Mesenchymal stem cell (in vitro differentiated cells and primary cell): ENCODE measurements at places on chromosomes 1 and 21.
A peak's percentile ranks its signal among the peaks of the same experiment; 100 is the strongest.

DNA sequence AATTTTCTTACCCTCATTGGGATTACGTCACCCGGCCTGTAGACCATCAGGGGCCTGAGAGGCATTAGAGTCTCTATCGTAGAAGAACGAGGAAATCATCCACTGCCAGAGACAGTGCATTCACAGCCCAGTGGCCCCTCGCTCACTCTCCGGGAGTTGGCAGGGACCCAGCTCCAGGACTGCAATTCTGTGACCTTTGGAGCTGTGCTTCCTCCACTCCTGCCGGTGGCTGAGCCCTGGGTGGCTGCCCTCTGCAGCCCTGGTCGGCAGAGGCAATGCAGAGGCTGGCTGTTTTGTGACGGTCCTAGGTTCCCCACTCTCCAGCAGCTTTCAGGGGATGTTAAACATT lies 12.7 kb downstream of the SLC37A1 start:
- H3K27ac ChIP-seq: no peak overlapping the region
- H3K36me3 ChIP-seq: no peaks in the 10 kb centered on the region
- H3K27me3 ChIP-seq: no peaks in the 10 kb centered on the region
- H3K4me3 ChIP-seq: no peak overlapping the region
- no peak for DNase-seq

DNA sequence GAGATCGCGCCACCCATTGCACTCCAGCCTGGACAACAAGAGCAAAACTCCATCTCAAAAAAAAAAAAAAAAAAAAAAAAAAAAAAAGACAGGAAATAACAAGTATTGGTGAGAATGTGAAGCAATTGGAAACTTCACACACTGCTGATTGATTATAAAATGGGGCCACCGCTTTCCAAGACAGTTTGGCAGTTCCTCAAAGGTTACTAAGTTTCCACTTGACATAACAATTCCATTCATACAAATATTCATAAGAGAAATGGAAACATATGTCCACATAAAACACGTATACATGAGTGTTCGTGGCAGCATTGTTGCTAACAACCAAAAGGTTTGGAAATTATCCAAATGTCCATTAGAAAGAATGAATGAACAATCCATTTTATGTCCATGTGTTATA lies 26.3 kb downstream of the USP24 start:
- H3K4me3 ChIP-seq: no peak overlapping the region
- DNase-seq: no peak
- H3K36me3 ChIP-seq: no peaks in the 10 kb centered on the region
- H3K27ac ChIP-seq: no peak overlapping the region
- H3K27me3 ChIP-seq: no peaks in the 10 kb centered on the region

DNA sequence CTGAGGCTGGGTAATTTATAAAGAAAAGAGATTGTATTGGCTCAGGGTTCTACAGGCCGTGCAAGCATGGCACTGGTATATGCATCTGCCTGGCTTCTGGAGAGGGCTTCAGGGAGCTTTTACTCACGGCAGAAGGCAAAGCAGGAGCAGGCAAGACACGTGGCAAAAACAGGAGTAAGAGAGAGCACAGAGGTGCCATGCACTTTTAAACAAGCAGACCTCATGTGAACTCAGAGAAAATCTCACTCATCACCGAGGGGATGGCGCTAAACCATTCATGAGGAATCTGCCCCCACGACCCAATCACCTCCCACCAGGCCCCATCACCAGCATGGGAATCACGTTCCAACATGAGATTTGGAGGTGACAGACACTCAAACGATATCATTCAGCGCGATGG lies 400.7 kb upstream of the RUNX1 start:
- no peak overlapping the region for H3K27ac ChIP-seq
- H3K27me3 ChIP-seq: no peaks in the 10 kb centered on the region
- H3K4me1 ChIP-seq: no peaks in the 10 kb centered on the region
- no peak overlapping the region for H3K4me3 ChIP-seq

DNA sequence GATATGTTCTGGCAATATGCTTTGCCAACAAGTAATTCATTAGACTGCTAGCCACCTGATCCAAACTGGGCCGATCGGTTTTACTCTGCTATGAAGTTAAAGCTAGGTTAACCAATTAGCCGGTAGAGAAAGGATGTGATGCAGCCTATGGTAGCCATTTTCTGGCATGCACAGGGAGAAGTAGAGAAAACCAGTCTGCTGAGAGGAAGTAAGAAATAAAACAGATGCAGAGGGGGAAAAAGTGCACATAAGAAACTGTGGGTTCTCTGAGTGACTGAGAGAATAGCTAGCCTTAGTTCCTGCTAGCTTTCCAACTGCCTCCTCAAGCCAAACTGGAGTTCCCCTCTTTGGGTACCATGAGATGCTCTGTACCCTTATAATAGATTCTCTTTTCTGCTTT lies 52.8 kb downstream of the ARID4B start:
- no peak for DNase-seq
- peaks cover 7% of the 10 kb centered on the region for H3K4me1 ChIP-seq
- H3K27ac ChIP-seq: no peak overlapping the region
- H3K27me3 ChIP-seq: no peaks in the 10 kb centered on the region

DNA sequence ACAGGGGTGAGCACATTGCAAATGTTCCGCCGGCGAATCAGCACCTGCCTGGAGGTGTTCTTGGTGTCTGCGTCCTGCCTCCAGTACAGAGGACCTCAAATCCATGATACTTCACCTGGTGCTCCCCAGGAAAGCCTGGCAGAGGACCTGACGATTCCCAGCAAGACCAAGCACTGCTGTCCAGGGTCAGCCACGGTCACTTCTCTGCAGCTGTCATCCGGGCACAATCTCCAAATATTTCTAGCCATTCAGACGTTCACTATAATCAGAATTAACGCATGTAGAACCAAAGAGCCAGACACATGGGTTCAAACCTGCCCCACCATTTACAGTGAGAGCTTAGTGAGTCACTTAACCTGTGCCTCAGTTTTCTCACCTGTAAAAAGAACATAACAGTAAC lies 74.5 kb downstream of the CLIC6 start:
- no peak overlapping the region for H3K4me3 ChIP-seq
- DNase-seq: no peak
- no peak overlapping the region for H3K27ac ChIP-seq
- H3K27me3 ChIP-seq: no peaks in the 10 kb centered on the region
- peaks cover 14% of the 10 kb centered on the region for H3K4me1 ChIP-seq

DNA sequence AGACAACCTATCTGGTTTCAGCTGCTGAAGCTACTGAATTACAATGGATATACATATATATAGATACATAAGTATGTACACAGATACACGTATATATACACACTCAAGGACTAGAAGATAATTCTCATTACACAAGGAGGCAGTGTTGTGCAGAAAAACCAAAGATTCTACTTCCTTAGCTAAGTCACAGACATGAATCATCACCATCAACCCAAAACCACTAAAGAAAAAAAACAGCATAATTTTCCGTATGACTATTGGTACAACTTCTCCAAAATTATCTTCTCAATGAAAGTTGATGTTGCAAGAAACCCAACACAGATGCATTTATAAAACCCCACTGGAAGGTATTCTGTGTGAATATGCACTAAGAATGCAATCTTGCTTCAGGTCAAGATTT lies 36.8 kb upstream of the RPF1 start:
- no peaks in the 10 kb centered on the region for H3K4me1 ChIP-seq
- no peak overlapping the region for H3K4me3 ChIP-seq
- H3K36me3 ChIP-seq: no peaks in the 10 kb centered on the region
- peak; percentile 85 for DNase-seq
- no peak overlapping the region for H3K27ac ChIP-seq

DNA sequence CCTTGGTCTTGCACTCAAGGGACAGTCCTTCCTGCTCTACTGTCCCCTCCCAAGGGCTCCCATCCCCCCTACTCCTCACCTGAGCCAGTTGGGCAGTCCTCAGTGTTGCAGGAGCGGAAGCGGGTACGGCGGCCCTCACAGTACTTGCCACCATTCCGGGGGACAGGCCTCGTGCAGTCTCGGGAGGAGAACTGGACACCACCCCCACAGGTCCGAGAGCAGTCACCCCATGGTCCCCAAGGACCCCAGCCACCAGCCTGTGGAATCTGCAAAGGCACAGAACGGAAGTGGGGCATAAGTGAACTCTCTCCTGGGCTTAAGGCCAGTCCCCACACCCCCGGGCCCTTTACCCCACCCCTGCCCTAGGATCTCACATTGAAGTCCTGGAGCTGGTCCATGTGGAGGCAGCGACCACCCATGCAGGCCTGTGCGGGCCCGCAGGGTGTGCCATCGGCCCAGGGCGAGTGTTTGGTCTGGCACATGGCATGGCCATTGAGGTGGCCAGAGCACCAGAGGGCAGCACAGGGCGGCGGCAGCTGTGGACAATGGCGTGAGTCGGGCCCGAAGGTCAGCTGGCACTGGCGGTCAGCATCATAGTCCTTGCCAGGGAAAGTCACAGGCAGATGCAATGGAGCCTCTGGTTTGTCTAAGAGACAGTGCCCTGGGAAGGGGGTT lies 5.2 kb downstream of the ADAMTS4 start:
- no peak overlapping the region for H3K27ac ChIP-seq
- no peak for DNase-seq
- no peaks in the 10 kb centered on the region for H3K27me3 ChIP-seq
- H3K4me3 ChIP-seq: no peak overlapping the region
- peaks cover 8% of the 10 kb centered on the region for H3K4me1 ChIP-seq

DNA sequence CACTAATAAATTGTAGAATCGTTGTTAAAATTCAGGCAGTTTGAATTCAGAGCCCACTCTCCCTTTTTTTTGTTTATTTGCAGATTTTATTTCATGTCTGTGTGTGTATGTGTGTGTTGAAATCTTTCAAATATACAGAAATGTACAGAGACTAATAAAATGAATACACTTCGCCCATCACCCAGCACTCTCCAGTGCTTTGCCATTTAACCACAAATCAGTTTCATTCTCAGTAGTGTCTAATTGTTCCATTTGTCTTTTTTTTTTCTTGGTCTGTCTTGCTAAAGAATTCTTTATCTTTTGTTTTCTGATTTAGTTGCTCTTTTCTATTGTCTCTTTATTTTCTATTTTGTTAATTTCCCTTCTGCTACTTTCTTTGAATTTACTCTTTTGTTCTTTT lies 99.7 kb downstream of the HIVEP3 start:
- no peak overlapping the region for H3K4me3 ChIP-seq
- H3K27me3 ChIP-seq: no peaks in the 10 kb centered on the region
- peaks cover 5% of the 10 kb centered on the region for H3K4me1 ChIP-seq
- H3K27ac ChIP-seq: no peak overlapping the region

DNA sequence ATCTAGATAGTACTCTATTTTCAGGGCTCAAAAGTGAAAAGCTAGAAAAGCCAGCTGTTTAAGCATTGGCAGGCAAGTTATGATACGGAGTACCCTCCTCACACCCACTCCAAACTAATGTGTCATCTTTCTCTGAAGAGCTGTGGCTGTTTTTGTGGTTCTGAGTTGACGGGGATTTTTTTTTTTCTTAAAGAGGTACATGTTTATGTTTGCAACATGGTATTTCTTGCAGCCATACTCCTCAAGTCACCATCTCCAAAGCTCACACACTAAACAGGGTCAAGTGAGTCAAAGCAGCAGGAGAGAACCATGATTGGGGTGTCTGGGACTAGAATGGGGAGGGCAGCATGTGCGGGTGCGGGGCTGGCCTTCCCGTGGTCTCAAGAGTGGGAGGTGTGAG lies 347.2 kb downstream of the DISC1 start:
- no peaks in the 10 kb centered on the region for H3K36me3 ChIP-seq
- H3K27me3 ChIP-seq: no peaks in the 10 kb centered on the region
- peak; percentile 40 for DNase-seq
- H3K4me3 ChIP-seq: no peak overlapping the region
- H3K27ac ChIP-seq: no peak overlapping the region
- H3K4me1 ChIP-seq: no peaks in the 10 kb centered on the region

- peaks cover 84% of the 10 kb centered on the region for H3K27me3 ChIP-seq
- H3K36me3 ChIP-seq: no peaks in the 10 kb centered on the region
- H3K4me3 ChIP-seq: no peak overlapping the region
- H3K4me1 ChIP-seq: no peaks in the 10 kb centered on the region
- no peak for DNase-seq
- H3K27ac ChIP-seq: no peak overlapping the region
Measured at GRCh38 chr1:38784452-38785284, 74.9 kb downstream of the RRAGC start.

DNA sequence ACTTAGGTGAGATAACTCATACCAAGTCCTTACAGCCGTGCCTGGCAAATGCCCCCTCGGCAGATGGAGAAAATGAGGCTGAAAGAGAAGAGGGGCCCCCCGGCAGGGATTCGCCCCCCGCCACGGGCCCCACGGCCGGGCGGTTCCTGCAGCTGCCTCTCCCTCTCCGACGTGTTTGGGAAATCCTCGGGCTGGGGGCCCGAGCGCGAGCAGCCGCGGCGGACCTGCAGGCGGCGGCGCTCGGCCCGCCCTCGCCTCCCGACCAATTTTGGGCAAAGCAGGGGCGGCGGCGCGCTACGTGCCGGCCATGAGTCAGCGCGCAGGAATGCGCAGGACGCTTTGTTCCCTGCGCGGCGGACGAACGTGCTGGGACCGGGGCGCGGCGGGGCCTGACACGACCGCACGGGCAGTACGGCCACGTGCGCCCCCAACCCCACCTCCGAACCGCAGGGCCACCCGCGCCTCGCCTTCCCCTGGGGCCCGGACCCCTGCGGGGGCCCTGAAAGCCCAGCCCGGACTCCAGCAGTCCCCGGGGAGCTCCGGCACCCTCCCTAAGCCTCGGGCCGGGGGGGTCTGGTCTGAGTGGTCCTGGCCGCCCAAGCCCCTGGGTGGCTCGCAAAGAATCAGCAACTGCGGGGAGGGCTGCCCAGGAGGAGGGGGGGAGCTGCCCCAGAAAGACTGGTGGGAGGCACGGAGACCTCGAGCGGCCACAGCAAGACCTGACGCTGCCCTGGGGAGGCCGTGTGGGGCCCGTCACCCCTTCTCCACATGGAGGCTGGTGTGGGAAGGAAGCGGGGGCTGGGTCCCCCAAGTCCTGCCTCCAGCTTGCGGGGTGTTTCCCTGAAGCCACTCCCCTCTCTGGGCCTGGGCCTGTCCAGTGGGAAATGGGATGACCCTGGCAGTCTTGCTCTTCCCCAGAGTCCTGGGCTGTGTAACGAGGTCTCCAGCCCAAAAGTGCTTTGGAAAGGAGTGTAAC lies 11.9 kb upstream of the EDN2 start:
- H3K4me1 ChIP-seq: peaks cover 59% of the 10 kb centered on the region
- peak overlapping the region; percentile 11 for H3K27ac ChIP-seq
- peaks cover 6% of the 10 kb centered on the region for H3K27me3 ChIP-seq
- DNase-seq: peak; percentile 68

DNA sequence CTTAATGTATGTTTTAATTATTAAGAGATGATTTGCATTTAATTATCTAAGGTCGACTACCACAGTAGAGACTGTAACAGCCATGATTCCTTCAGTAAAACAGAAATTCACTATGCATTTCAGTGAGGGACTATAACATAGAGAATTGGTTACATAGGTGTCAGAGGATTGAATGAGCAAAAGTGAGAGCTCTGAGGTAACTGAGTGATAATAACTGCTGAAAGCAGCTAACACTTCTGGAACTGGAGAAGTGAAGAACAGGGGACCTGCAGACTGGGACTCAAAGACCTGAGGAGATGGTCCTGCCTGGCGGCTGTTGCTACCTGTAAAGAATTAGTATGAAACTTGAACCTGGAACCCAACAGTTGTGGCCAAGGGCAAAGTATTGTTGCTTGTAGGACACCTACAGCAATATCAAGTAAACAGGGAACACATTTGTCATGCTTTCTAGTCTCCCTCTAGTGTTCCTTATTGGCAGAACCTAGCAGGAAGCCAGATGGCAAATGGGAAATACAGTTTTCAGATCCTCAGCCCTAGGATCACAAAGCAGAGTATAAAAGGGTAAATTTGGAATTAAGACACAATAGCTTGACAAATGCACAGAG lies 110.6 kb downstream of the HS2ST1 start:
- H3K27ac ChIP-seq: no peak overlapping the region
- H3K4me3 ChIP-seq: no peak overlapping the region
- peak; percentile 46 for DNase-seq
- H3K27me3 ChIP-seq: no peaks in the 10 kb centered on the region
- no peaks in the 10 kb centered on the region for H3K36me3 ChIP-seq

GRCh38 chr1:183197762-183198161 lies 11.7 kb downstream of the LAMC2 start:
- no peaks in the 10 kb centered on the region for H3K27me3 ChIP-seq
- DNase-seq: no peak
- no peak overlapping the region for H3K27ac ChIP-seq
- H3K4me1 ChIP-seq: peaks cover 7% of the 10 kb centered on the region
